ENCODE measurements at places on chromosomes 5 and 9.

DNA sequence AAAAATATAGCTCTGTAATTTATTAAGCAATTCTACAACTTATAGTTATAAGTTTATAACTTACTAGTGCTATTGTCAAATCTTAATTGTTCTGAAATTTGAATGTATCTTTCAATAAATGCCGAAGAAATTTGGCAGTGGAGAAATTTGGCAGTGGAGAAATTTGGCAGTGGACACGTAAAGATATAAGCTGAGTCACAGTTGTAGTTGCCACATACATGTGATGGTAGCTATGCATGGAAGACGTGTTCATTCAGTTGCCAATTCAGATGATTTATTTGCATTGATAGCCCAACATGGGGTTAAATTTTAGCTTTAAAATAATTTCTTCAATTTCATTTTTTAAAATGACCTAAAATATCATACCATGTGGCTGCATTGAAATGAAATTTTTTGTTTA is 127.8 kb upstream of the NR4A3 start:
- no peaks in the 10 kb centered on the region for H3K36me3 ChIP-seq
- DNase-seq = no peak
- H3K27me3 ChIP-seq = no peaks in the 10 kb centered on the region

DNA sequence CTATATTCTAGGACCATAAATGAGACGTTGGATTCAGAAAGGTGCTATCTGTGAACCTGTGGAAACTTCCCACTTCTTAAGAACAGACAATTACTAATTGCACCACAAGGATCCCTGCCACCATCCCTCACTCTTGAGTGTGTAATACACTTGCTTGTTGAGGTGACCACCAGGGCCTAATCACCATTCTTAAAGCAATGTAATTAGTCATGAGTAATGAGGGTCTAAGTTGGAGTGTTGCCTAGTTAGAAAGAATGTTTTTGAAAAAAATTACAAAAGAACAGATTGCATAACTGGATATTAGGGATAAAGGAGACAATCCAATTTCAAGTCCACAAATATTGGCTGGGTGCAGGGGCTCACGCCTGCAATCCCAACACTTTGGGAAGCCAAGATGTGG is 56.9 kb upstream of the TRIO start:
- H3K36me3 ChIP-seq = no peaks in the 10 kb centered on the region
- 0 out of 2 replicates have a peak, but pooled peaks cover 1% of the 10 kb centered on the region for H3K27me3 ChIP-seq
- no peak overlapping the region for H3K4me3 ChIP-seq
- no peak overlapping the region for H3K27ac ChIP-seq
- H3K4me1 ChIP-seq = no peaks in the 10 kb centered on the region

DNA sequence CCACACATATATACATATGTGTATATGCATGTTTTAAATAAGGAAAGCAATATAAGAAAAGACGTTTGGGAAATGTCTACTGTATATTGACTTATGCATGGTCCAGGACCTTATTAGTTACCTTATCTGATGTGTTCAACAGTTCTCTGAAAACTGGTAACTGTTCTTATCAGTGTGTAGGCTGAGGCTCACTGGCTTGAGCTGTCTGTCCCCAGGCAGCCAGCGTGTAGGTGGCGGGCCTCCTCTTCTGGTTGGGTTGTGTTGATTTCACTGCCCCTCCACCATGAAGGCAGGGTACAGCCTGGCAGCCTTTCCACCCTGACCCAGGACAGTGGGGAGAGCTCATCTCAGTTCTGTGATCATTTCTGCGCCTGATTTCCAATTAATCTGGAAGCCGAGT is 38.7 kb upstream of the SEMA4D start:
- peaks cover 34% of the 10 kb centered on the region for H3K4me1 ChIP-seq
- no peak overlapping the region for H3K27ac ChIP-seq
- peaks cover 13% of the 10 kb centered on the region for H3K27me3 ChIP-seq
- no peak for DNase-seq
- H3K4me3 ChIP-seq = no peak overlapping the region

DNA sequence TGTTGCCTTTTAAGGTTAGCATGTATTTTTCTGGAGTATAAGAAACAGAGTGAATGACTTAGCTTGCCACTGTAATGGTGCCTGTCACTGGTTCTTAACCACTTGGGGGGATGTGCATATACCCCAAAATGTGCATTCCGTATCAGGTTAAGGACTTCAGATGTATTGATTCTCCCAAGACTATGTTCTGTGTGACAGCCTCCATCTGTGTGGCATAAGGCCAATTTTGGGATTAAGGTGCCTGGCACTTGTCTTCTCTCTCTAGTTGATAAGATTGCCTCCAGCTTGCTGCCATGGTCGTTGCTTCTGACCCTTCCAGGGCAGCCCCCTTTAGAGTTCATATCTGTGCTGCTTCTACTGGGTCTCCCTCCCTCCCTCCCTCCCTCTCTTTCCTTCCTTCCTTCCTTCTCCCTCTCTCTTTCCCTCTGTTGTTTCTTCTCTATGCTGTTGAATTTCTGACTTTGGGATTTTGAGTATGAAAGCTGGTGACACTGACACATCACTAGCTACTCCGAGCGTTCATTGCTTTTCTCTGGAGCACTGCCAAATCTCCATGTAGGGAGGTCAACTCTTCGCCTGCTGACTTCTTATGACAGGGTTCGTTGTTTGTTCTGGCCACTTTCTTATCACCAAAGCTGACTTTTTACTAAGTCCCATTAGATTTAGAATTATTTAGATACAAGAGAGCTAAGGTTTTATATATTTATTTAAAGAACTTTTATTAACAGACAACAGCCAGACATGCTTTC is 31.0 kb downstream of the TNFAIP8 start:
- no peak overlapping the region for H3K4me3 ChIP-seq
- peak; percentile 35 for DNase-seq
- no peaks in the 10 kb centered on the region for H3K36me3 ChIP-seq
- H3K27me3 ChIP-seq = no peaks in the 10 kb centered on the region
- H3K4me1 ChIP-seq = peaks cover 30% of the 10 kb centered on the region

GRCh38 chr9:6230037-6230780 is 14.6 kb downstream of the IL33 start:
- H3K27ac ChIP-seq = no peak overlapping the region
- H3K36me3 ChIP-seq = no peaks in the 10 kb centered on the region

DNA sequence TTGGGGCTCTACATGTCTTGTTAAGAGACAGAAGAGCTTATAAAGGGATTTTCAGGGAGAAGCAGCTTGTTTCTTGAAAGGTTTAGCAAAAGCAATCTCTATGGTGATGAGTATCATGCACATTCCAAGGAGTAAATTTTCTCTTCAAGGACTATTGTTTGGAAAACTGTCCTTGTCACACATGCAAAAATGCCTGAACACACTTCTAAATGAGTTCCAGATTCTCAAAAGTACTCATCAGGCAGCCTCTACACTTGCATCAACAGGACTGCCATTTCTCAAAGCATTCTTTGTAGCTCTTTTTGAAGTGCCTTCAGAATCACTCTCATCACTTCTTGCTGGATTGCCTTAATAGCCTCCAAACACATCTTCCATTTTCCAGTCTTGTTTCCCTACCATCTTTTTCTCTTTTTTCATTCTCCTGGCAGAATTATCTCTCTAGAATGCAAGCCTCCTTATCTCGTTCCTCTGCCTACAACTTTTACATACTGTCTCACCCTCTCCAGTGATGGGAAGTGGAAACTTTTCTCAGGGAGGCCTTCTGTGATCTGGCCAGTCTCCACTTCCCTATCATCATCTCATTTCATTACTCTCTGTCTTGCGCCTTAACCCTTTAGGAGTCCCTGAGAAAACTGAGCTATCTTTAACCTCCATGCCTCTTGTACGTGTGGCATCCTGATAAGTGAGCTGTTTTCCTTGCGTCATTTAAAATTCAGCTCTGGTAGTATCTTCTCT is 631.5 kb upstream of the TLE4 start:
- no peaks in the 10 kb centered on the region for H3K27me3 ChIP-seq
- no peak overlapping the region for H3K27ac ChIP-seq
- H3K36me3 ChIP-seq = no peaks in the 10 kb centered on the region
- H3K4me1 ChIP-seq = no peaks in the 10 kb centered on the region
- H3K4me3 ChIP-seq = no peak overlapping the region

- H3K4me1 ChIP-seq = no peaks in the 10 kb centered on the region
- no peaks in the 10 kb centered on the region for H3K36me3 ChIP-seq
- no peak overlapping the region for H3K27ac ChIP-seq
- no peaks in the 10 kb centered on the region for H3K27me3 ChIP-seq
Measured at GRCh38 chr9:12740845-12741244, 34.0 kb upstream of the LURAP1L start.

- DNase-seq = no peak
- peaks cover 9% of the 10 kb centered on the region for H3K4me1 ChIP-seq
- H3K27ac ChIP-seq = no peak overlapping the region
- H3K4me3 ChIP-seq = no peak overlapping the region
Measured at GRCh38 chr9:20512106-20512505, 110.2 kb downstream of the MLLT3 start.

DNA sequence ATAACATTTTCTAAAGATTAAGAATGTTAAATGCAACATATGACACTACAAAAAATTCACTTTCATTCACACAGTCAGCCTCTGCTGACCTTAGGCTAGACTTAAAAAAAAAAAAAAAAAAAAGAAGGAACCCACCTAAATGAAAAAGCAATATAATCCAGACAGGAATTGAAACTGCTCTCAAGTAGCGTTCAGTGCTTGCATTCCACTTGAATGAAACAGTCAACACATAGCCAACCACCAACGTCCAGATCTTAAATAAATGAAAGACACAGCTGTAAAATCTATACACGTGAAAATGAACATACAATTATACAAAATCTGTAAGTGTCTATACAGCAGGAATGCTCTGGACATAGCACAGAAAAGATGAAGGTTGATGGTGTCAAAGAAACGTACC is 11.4 kb downstream of the TMEM245 start:
- H3K27me3 ChIP-seq = no peaks in the 10 kb centered on the region
- no peak overlapping the region for H3K27ac ChIP-seq
- peaks cover 63% of the 10 kb centered on the region for H3K4me1 ChIP-seq
- peaks cover 18% of the 10 kb centered on the region for H3K36me3 ChIP-seq

- no peaks in the 10 kb centered on the region for H3K27me3 ChIP-seq
- no peak overlapping the region for H3K4me3 ChIP-seq
- H3K36me3 ChIP-seq = no peaks in the 10 kb centered on the region
- no peaks in the 10 kb centered on the region for H3K4me1 ChIP-seq
Measured at GRCh38 chr5:57947181-57947580, 464.6 kb upstream of the ACTBL2 start.

GRCh38 chr9:130426883-130427282 is 17.9 kb upstream of the ASS1 start:
- no peak overlapping the region for H3K27ac ChIP-seq
- H3K36me3 ChIP-seq = no peaks in the 10 kb centered on the region
- no peak for DNase-seq

DNA sequence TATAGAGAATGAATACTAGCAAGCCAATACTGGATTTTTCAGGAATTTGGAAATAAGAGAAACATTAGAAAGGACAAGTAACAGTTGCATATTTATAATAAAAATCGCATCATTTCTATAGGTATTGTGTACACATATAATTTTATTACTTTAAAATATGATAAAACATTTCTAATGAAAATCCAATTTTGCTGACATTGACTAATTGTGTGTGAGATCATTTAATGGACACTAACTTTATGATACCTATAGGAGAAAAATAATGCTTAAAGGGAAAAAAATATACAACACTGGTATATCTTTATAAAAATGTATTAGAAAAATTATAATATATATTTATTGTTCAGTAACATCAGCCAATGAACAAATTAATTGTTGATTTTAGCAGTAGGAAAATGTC is 557.3 kb downstream of the CDH12 start:
- no peaks in the 10 kb centered on the region for H3K4me1 ChIP-seq
- no peaks in the 10 kb centered on the region for H3K36me3 ChIP-seq
- H3K27me3 ChIP-seq = no peaks in the 10 kb centered on the region
- DNase-seq = no peak
- H3K27ac ChIP-seq = no peak overlapping the region
- H3K4me3 ChIP-seq = no peak overlapping the region

All from HepG2 (cell line).